ENCODE measurements at places on chromosomes 13 and 19. TPM values are rescaled to one million over a fixed set of nuclear protein-coding genes. Genes with fewer than 3 reads are reported as not detected.
A peak's percentile ranks its signal among the peaks of the same experiment; 100 is the strongest.

USE1 gene
- 19.3 TPM for total RNA-seq

DNA sequence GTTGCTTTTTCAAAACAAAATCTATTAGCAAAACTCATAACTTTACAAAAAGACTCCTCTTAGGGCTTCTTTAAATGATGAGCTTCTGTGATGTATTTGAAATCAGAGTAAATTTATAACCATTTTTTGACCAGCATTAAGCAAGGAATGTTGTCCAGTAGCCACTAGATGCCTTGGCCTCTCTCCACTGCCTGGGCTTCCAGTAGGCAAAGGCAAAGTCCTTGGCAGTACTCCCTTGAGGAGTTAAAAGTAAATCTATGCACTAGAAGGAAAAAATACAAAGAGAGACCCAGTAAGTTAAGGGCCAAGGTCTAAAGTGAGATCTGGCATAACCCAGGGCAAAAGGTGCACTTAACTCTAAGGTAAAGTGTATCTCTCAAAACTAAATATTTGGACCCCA lies 9.5 kb downstream of the SERPINE3 start:
- DNase-seq, result no peak

DNA sequence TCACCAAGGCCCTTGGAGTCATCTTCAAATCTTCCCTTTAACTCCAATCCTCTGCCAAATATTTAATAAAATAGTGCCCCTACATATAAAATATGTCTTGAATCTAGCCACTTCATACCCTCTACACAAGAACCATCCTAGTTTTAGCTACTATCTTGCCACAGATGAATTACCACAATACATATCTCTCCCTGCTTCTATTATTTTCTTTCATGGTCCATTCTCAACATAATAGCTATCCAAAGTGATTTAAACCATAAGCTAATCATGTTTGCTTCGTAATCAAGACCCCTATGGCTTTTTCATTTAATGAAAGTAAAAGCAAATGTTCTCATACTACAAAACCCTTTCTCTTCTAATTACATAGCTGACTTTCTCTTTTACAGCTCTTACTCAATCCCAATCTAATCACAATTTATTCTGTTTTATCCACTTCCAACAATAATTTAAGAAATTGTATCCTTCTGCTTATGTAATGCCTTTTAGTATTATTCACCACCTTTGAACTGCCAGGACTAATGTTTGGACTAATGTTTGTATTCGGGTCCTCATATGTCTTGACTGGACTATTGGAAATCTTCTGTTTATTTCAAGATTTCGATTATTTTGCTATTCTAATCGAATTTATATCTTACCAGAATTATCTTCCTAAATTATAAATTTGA lies 412.0 kb downstream of the SLITRK1 start:
- no peak for DNase-seq

DNA sequence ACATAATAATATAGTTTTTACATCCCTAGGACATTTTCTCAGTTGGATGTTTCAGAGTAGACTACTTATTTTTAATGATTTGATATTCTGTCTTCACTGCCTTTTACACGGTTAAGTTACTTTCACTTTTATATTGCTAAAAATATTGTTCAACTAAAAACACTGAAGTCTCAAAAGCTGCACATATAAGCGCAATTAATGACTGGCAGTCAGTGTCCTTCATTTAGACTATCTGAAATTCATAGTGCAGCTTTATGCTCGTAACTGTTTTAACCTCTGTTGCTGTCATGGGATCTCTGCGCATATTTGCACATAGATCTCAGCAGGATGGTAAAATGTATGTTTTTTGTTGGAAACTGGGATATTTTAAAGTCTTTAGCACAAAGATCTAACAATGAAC lies 864.3 kb downstream of the SLITRK6 start:
- no peak for DNase-seq

MRPL34 gene
- total RNA-seq, result 46.9 TPM

DNA sequence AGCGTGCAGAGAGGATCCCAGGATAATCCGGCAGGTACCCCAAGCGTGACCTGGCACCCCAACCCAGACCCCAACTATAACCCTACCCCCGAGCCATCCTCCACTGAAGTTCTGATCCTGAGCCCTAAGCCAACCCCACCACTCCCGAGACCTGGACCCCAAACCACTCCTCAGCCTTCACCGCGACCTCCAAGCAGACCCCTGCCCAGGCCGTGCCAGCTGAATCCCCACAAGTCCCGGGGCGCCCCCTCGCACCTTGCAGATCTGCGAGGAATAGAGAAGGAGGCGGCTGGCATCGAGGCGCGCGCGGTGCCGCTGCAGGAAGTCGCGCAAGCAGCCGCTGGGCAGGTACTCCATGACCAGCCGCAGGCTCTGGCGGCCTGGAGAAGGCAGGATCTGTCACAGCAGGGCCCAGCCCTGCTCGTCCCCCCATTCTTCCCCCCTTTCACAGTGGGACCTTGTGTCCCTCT lies 10.1 kb upstream of the INSL3 start:
- DNase-seq, result no peak

PRSS57 gene
- total RNA-seq, result 0.47 TPM

- peak; percentile 64 for DNase-seq
These were observed 29.5 kb downstream of the TMEM255B start for GRCh38 chr13:113788413-113789135.

DNA sequence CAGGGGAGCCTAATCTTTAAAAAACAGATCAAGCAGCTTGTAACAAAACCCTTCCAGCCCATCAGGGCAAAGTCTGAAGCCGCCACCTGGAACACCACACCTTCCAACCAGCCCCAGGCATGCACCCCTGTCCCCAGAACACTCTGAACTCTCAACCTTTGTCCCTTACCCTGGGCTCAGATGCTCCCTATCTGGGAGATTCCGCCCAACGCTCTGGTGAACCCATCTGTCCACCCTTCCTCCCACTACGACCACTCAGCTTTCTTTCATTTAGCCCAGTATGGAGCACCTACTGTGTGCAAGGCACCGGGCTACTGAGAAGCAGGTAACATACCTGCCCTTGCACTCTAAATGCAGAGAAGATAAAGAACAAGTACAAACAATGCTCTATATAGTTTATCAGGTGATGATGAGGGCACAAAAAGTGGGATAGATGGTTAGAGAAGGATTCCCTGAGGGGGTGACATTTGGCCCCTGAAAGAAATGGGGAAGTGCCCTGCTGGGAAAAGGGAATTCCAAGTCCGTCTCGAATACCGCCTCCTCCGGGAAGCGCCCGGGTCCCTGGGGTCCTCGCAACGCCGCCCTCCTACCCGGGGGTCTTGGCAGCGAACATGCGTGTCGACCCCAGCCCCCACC lies 629 bp downstream of the PEPD start:
- DNase-seq, result no peak

DNA sequence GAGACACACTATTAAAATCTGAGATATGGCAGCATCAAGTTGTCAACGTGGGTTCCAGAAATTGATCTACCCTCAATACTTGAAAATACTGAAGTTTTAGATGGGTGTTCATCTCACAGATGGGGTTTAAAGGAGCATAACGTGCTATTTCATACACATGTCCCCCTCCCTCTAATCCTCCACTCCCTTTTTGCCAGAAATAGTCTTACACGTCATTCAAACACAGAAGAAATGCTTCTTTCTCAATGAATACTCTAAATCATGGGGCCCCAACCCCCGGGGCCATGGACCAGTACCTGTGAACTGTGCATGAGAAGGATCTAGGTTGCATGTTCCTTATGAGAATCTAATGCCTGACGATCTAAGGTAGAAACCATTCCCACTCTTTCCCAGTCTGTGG lies 19.6 kb downstream of the KLF12 start:
- no peak for DNase-seq

TMEM59L gene
- not detected for total RNA-seq

DNA sequence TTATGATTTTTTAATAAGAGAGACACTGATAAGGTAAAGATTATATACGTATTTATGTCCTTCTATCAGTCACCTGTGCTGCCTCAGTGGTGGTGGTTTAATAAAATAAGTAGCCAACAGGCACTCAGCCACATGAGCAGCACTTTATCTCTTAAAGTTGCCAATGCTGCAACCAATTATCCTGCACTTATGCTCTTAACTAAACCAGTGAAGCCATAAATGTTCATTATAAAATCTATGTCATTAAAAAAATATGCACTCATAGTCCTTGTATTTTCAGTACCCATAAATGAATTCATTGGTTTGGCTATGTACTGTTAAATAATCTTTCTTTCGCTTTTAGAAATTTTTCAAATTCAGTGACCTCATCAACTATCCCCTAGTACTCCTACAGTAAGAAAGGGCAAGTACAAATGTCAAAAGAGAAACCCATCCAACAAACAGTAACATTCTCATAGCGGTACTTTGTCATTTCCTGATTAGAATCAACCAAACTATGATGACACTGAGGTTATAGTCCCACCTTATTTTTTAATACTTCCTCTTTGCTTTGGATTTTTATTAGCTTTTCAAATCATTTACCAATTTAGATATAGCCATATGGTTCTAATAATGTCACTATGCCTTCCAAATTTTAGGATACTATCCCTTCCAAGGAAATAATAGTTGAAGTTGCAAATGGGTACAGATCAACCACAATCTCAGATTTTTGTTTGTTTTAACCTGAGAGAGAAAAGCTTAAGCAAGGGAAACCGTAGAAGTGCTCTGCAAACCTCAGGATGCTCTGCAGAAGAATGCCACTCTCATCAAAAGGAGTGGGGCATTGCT lies 190.9 kb downstream of the KLF12 start:
- no peak for DNase-seq

- no peak for DNase-seq
These were observed 371.8 kb downstream of the SLITRK6 start for GRCh38 chr13:85427416-85427815.

NKPD1 gene
- total RNA-seq, result 0.20 TPM

DNA sequence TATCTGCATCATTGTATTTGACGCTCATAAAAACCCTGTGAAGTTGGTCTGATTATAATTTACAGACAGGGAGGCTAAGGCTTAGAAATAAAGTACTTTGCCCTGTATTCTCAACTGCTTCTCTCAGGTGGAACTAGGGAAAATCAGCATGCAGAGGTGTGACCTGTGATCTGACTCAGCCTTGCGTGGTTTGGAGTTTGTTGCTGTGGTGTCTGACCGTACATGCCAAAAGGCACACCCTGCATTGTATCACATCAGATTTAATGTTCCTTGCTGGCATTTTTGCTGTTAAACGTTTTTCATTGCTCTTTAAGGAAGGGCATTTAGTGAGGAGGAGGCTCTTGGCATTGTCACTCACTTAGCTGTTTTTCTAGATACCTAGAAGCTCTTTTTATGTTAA lies 58.8 kb upstream of the C1QTNF9B start:
- no peak for DNase-seq

CRTC1 gene
- total RNA-seq, result 5.2 TPM

DNA sequence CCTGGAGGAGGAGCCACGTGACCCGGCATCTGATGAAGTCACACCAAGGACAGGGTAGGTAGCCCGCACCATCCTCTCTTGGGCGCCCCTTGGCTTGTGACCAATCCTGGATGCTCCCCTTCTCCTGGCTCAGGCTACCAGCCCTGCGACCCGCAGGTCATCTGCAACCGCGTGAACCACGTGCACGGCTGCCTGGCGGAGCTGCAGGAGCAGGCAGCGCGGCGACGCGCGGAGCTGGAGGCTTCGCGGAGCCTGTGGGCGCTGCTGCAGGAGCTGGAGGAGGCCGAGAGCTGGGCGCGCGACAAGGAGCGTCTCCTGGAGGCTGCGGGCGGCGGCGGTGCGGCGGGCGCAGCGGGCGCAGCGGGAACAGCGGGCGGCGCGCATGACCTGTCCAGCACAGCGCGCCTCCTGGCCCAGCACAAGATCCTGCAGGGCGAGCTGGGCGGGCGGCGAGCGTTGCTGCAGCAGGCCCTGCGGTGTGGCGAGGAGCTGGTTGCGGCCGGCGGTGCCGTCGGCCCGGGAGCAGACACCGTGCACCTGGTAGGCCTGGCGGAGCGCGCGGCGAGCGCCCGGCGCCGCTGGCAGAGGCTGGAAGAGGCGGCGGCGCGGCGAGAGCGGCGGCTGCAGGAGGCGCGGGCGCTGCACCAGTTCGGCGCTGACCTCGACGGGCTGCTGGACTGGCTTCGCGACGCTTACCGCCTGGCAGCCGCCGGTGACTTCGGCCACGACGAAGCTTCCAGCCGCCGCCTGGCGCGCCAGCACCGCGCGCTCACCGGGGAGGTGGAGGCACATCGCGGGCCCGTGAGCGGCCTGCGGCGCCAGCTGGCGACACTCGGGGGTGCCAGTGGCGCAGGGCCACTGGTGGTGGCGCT lies 45.9 kb downstream of the SPTBN4 start:
- no peak for DNase-seq

- DNase-seq, result no peak
These were observed 61.3 kb downstream of the DCLK1 start for GRCh38 chr13:36069881-36070366.

CKM gene
- not detected for total RNA-seq

RAX2 gene
- not detected for total RNA-seq

RASIP1 gene
- total RNA-seq, result 39.8 TPM

DCT gene
- total RNA-seq, result 0.33 TPM

- DNase-seq, result no peak
These were observed 370.7 kb downstream of the COG6 start for GRCh38 chr13:40026174-40026585.

NLRP11 gene
- total RNA-seq, result not detected

DNA sequence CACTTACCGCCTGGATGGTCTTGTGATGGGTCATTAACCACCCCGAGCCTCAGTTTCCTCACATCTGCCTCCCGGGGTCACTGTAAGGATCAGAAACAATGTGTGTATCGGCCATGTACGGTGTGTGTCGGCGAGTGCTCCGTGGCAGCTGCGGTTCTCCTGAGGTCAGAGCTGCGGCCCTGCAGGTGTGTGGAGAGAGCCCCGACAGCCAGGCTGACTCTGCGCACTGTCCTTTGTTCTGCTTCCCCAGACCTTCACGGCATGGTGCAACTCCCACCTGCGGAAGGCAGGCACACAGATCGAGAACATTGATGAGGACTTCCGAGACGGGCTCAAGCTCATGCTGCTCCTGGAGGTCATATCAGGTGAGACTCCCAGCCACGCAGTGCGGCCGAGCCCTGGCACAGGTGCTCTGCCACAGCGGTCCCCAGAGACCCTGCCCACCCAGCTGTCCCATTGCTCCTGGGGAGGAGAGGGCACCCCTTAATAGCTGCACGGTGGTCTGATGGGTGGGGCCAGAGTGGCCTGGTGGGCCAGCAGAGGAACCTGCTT lies 43.8 kb downstream of the CAPN12 start:
- no peak for DNase-seq

FXYD7 gene
- total RNA-seq, result not detected

CHAMP1 gene
- 22.1 TPM for total RNA-seq

LATS2 gene
- 29.3 TPM for total RNA-seq

DNA sequence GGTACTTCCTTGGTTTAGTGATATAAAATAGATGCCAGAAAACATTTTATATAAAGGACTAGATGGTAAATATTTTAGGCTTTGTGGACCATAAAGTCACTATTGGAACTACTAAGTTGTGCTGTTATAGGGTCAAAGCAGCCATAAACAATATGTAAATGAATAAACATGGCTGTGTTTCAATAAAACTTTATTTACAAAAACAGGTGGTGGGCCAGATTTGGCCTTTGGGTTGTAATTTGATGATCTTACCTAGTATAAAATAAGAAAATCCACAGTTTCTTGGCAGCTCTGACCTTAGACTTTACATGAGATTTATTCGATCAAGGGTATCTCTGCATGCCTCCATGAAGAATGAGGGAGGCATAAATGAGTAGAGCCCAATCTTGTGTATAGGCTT lies 232.0 kb upstream of the PCDH9 start:
- no peak for DNase-seq

Data from spleen (tissue), 13 donors.